CD8-positive, alpha-beta T cell (primary cell): ENCODE measurements at places on chromosomes 6 and 20.

- DNase-seq: no peak
Observed at GRCh38 chr6:32621372-32621771, 15.8 kb upstream of the HLA-DQA1 start.

- DNase-seq: no peak
Observed at GRCh38 chr6:30972816-30973215, 10.7 kb upstream of the MUC21 start.

DNA sequence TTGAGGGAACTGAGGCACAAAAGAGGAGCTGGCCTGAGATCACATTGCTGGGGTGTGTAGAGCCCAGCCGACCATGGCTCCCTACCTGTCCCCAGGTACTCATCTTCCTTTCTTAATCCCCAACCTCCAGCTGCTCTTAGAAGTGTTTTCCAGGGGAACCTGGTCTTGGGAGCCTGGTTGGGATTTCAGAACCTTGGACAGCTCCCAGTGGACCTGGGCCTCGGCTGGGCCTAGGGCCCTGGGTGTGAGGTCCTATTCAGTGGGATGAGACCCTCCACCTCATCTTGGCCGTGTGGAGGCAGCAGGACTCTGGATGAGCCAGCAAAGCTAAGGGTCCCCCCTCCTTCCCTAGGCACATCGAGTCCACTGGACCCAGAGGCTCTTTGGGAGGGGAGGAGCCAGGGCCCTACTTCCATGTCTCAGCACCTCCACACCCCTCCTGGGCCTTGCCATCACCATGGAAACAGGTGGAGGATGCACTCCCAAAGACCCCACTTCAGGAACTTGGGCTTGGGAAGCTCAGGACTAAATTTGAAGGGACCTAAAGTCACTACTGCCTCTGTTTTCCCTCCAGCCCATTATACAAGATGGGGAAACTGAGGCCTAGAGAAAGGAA is 38.5 kb downstream of the DLGAP4 start:
- DNase-seq: no peak

DNA sequence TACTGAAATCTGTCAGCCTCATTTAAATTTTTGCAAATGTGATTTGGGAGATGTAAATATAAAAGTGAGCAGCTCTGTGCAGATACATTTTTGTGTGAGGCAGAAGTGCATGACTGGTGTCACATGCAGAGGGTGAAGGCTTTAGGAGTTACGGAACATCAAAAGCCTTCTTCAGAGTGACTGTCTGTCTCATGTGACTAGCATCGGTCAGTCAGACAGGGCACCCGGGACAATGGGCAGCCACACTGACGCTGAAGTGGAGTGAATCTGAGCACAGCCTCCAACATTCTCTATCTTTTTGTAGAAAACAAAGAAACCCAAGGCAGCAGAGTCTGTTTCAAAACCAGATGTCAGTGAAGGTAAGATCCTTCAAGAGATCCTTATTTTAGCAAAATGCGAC is 7.9 kb upstream of the FAM209A start:
- no peak for DNase-seq

DNA sequence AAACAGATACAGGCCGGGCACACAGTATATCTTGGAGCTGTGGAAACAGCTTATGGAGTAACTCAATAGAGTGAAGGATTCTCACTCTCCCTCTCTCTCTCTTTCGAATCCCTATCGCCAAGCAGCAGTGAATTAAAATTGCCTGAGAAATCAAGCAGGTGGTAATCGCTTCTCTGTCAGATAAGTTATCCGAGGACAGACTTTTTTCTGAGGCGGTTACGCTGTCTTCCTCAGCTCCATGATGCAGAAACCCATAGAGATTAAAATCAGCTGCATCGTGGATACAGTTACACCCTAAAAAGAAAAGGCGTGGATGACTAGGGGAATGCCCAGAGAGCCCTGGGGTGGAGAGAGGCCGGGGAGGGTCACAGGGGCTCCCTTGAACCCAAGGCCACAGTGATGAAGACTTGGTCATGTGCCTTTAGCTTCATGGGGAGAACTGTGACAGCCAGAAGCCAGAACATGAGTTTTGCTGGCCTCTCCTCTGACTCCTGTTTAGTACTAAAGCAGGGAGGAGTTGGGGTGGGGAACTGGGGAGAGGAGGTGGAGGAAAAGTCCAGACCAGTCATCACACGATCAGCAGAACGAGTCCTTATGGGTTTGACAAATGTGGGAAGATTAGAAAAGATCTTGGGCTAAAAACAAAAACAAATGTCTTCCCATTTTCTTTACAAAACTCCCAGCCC is 138.8 kb upstream of the JARID2 start:
- DNase-seq: no peak

GRCh38 chr6:108594640-108595039 is 33.9 kb downstream of the FOXO3 start:
- DNase-seq: no peak

- DNase-seq: no peak
Observed at GRCh38 chr6:37480951-37481534, 18.6 kb downstream of the CCDC167 start.

DNA sequence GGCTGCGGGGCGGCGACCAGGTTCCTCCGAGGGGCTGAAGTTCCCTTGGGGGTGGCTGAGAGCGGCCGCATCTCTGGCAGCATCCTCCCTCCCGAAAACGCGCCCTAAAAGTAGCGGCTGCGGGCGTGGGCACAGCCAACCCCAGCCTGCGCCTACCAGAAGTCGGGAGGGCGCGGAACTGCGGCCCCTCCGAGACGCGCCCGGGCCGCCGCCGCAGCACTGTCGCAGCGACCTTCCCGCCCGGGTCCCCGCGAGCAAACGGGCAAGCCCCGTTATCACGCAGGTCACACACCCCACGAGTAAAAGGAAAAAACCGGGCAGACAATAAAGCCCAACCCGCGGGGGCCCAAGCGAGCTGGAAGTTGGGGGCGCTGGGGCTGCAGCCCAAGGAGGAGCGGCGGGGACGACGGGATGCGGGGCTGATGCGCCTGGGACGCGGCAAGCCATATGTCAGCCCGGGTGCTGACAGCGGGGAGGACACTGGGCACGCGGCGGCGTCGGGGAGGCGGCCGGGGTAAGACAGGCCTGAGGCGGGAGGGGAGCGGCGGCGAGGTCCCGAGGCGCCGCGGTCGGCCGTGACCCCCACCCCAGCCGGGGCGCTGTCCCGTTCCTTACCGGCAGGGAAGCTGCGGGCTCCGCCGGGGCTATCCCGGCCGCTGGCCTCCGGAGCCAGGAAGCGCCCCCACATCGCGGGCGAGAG is 659 bp downstream of the CEP85L start:
- DNase-seq: peak; percentile 43

- no peak for DNase-seq
Observed at GRCh38 chr20:15921930-15922329, 651.3 kb downstream of the KIF16B start.

DNA sequence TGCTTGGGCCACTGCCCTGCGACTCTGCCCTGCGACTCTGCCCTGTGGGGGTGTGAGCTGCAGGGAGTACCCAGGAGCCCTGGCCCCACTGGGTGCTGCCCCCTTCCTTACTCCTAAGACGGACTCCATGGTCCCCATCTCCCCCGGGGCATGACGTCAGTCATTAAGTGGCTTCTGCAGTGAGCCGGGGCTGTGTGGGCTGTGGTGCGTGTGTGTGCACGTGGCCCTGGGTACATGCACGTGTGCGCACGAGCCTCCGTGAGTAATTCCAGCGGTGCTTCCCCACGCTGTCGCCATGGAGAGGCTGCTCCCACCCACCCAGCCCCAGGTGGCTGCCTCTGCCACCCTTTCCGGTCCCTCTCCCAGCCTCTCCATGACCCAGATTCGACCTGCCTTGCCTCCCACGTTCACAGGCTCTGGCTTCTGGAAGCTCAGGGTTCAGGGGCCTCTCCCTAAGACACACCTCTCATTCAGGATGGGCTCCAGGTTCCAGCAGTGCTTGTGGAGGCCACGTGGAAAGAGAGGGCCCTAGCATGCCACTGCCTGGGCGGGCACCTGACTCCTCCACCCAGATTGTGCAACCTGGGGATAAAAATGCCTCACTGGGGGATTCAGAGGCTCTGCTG is 88.3 kb downstream of the DLGAP4 start:
- no peak for DNase-seq
